ENCODE measurements at places on chromosomes 16 and 17. TPM values are rescaled to one million over a fixed set of nuclear protein-coding genes. Genes with fewer than 3 reads are reported as not detected.

Gene GUCY2D
- not detected for total RNA-seq

DNA sequence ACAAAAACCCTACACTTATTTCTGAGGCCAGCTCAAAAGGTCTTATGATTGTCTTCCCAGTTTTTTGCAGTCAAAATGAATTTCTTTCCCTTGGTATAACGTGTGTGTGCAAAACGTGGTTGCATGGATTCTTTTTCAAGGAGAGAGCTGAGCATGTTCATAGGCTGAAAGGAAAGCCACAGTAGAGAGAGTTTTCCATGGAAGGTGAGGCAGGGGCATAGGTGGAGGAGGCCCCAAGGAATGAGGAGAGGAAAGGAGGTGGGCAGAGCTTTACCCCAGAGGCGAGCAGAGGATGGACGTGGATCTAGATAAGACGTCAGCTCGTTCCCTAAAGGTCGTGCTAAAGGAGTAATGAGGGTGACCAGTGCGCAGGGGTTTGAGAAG is 22.8 kb downstream of the TRPV2 start:
- H3K4me1 ChIP-seq = peaks cover 39% of the 10 kb centered on the region
- DNase-seq = no peak
- peak overlapping the region; percentile 98 for H3K27ac ChIP-seq
- peak overlapping the region; percentile 99 for H3K4me3 ChIP-seq

Gene USP31
- 5.7 TPM for total RNA-seq

DNA sequence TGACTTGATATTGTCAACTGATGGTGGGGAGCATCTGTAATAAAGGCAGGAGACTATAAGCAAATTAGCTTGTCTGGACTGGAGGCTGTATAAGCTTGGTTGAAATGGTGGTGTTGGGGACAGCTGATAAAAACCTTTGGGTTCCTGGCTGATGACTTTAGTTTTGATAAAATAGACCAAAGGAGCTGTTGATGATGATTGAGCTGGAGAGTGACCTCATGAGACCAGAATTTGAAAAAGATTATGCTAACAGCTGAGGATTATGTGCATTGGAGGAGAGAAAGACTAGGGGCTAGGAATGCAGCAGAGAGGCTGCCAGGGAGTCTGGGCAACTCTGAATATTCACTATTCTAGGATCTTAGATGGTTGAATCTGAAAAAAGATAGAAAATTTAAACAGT is 8.7 kb upstream of the CDC27 start:
- H3K4me3 ChIP-seq = no peak overlapping the region
- no peak for DNase-seq
- H3K27ac ChIP-seq = no peak overlapping the region
- peaks cover 10% of the 10 kb centered on the region for H3K27me3 ChIP-seq

Gene CCL1
- total RNA-seq = not detected

- no peak overlapping the region for H3K4me3 ChIP-seq
- DNase-seq = no peak
- no peak overlapping the region for H3K27ac ChIP-seq
These were observed 560.6 kb downstream of the CDH13 start for GRCh38 chr16:83187405-83187804.

- H3K27me3 ChIP-seq = no peaks in the 10 kb centered on the region
- peaks cover 40% of the 10 kb centered on the region for H3K4me1 ChIP-seq
- peak overlapping the region; percentile 82 for H3K27ac ChIP-seq
- H3K36me3 ChIP-seq = no peaks in the 10 kb centered on the region
- no peak for DNase-seq
These were observed 12.7 kb upstream of the N4BP1 start for GRCh38 chr16:48622456-48623303.

GRCh38 chr17:76527430-76528111 is 9.9 kb downstream of the CYGB start:
- DNase-seq = peak; percentile 61

GRCh38 chr16:27470567-27471431 is 68.8 kb downstream of the IL21R start:
- no peak overlapping the region for H3K4me3 ChIP-seq

DNA sequence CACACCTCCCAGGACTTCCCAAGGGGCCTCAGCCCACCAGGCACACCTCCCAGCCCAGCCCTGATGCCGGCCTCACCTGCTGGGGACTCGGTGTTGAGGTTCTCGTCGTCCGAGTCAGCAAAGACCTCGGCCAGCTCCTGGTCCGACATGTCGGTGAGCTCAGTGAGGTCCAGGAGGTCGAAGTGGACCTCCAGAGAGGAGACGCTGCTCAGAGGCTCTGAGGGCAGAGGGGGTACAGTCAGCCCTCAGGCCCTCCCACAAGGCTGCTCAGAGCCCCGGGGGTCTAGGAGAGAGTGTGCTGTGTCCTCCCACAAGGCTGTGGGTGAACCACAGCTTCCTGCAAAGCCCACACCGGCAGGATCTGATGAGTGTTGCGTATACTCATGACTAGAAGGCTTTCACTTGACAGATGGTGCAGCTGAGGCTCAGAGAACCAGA is 10.5 kb downstream of the DBNDD1 start:
- peaks cover 15% of the 10 kb centered on the region for H3K4me1 ChIP-seq
- peaks cover 18% of the 10 kb centered on the region for H3K27me3 ChIP-seq
- DNase-seq = peak; percentile 80
- peak overlapping the region; percentile 82 for H3K27ac ChIP-seq
- H3K4me3 ChIP-seq = peak overlapping the region; percentile 70
- H3K36me3 ChIP-seq = no peaks in the 10 kb centered on the region

- H3K4me3 ChIP-seq = peak overlapping the region; percentile 25
- peaks cover 8% of the 10 kb centered on the region for H3K27me3 ChIP-seq
- H3K4me1 ChIP-seq = peaks cover 35% of the 10 kb centered on the region
- no peak for DNase-seq
- H3K27ac ChIP-seq = no peak overlapping the region
These were observed 4.2 kb downstream of the CORO6 start for GRCh38 chr17:29618272-29619065.

Data from activated naive CD8-positive, alpha-beta T cell treated with anti-CD3 and anti-CD28 coated beads, Interleukin-2, amount 10 ng/mL, durations not matched to agents 7 days and 5 days (primary cell).